ENCODE measurements at places on chromosomes 13 and 19.
A peak's percentile ranks its signal among the peaks of the same experiment; 100 is the strongest.

- no peak for DNase-seq
These were observed 196.5 kb downstream of the ITGBL1 start for GRCh38 chr13:101648766-101649487.

- DNase-seq, result no peak
These were observed 199.4 kb downstream of the USP12 start for GRCh38 chr13:26971990-26972887.

GRCh38 chr19:16067205-16067938, 8.9 kb upstream of the TPM4 start:
- DNase-seq, result no peak

GRCh38 chr13:40578055-40578454, 88.4 kb downstream of the FOXO1 start:
- DNase-seq, result no peak

DNA sequence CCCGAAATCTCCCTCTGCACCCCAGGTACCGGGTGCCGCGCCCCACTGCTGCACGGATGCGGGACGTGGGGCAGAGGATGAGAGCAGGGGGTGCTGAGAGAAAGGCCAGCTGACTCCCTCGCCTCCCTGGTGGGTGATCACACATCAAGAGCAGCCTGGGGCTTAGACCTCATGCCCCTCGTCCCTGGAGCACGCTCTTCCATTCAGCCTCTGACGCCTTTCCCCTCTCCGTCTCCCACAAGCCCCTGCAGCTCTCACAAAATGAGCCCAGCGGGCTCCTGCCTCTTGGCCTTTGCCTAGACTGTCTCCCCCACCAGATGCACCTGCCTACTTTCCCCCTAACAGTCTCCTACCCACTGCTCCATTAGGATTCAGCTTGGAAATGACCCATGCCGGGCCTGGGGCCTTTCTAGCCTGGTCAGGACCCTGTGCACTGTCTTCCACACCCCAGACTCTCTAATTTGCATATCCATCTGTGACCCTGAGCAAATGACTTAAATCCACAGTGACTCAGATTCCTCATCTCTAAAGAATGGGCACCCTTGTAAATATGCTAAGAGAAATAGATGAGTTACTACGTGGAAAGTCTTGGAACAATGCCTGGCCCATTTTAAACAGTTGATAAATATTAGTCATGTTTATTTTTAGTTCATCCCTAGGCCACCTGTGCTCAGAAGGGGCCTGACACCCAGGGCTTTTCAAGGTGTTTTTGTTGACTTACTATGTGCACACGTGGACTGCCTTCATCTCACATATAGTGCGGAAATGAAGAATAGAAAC, 582 bp upstream of the PTPRH start:
- DNase-seq, result peak; percentile 34

- DNase-seq, result no peak
These were observed 12.9 kb downstream of the TUBGCP3 start for GRCh38 chr13:112574834-112575613.

GRCh38 chr19:34963573-34964406, at the start of gene ZNF792:
Gene ZNF792, minus strand, starts transcription at chr19:34964229. Its CDS starts 567 bp downstream, at chr19:34963662.
- no peak for DNase-seq

DNA sequence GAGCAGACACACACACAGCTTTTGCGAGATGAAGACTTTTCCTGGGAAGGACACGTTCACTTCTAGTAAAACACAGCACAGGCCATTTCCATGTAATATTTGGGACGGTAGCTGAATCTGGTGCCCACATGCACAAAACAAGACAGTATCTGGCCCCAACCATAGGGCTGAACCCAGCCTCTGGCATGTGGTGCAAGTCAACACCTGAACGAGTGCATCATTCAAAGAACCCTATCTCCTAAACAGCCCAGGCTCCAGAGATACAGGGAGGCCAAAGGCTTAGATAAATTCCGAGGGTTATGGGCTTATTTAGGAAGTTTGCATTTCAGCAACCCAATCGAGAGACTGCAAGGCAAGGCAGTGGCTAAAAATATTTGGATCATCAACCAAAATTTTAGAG, 2.7 kb upstream of the TFDP1 start:
- no peak for DNase-seq

- DNase-seq, result no peak
These were observed 1.5 kb upstream of the TBXA2R start for GRCh38 chr19:3608079-3608641.

- no peak for DNase-seq
These were observed 193.6 kb upstream of the TSC22D1 start for GRCh38 chr13:44769686-44770085.

- no peak for DNase-seq
These were observed 9.9 kb upstream of the ZNF536 start for GRCh38 chr19:30362156-30362754.

GRCh38 chr19:3359015-3359918, 7.1 kb upstream of the NFIC start:
- no peak for DNase-seq

DNA sequence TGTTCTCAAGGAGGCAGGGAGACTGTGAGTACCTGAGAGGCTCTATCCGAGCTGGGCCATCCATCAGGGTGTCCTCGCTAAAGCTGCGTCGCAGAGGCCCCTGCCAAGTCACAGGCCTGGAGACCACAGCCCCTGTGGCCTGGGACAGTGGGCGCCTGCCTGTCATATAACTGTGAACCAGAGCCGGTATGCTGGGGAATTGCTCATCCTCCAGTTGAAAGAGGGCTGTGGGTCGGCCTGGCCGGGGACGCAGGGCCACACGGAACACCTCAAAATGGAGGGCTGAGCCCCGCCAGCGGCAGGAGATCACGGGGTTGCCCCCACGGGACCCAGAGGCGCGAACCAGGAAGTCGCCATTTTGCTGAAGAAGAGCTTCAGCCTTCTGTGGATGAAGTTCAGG, 6.6 kb downstream of the SH2D3A start:
- DNase-seq, result no peak

GRCh38 chr13:52848455-52849195, at the start of gene PCDH8:
Gene PCDH8, minus strand, starts transcription at chr13:52848640. Its CDS starts 204 bp downstream, at chr13:52848436.
- peak; percentile 55 for DNase-seq

GRCh38 chr13:26629260-26629825, 71.9 kb downstream of the WASF3 start:
- no peak for DNase-seq

DNA sequence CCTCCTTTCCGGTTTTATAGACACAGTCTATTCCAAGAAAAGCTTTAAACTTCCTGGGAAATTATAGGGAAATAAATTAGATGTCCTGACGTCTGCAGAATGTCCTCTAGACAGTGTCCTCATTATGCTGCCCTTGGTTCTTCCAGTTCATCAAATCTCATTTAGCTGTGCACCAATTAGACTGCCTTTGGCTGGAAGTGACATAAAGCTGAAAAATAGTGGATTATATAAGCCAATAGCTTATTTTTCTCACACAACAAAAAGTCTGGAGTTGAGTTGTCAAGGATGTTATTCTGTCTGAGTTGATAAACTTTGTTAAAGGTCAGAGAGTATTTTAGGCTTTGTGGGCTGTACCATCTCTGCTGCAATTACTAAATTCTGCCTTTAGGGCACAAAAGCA, 314.8 kb upstream of the TMTC4 start:
- no peak for DNase-seq

DNA sequence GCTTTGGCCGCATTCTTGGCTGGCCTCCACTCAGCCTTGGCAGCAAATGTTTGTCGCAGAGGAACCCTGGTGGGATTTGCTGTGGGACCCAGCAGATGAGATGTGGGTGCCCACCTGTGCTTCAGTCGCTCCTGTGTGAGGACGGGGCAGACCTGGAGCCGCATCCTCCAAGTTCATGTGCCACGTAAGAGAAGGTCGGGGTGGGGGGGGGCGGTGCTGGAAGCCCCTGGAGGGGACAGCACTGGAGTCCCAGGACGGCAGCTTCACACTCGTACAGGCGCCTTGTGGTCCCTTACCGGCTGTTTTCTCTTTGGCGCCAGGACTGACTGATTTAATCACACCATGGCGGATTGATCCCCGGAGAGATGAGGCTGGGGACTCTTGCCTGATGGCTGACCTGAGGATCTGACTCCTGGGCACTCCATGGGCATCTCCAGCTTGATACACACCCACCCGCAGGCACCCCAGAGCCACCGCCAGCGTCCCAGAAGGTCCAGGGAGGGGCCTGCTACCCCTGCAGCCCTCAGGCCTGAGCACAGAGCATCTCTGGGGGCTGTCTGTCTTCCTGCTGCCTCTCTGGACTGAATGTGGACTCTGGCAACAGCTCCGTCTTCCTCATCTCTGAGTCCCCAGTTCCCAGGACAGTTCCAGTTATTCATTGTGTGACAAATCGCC, 10.0 kb upstream of the GRTP1 start:
- DNase-seq, result no peak

DNA sequence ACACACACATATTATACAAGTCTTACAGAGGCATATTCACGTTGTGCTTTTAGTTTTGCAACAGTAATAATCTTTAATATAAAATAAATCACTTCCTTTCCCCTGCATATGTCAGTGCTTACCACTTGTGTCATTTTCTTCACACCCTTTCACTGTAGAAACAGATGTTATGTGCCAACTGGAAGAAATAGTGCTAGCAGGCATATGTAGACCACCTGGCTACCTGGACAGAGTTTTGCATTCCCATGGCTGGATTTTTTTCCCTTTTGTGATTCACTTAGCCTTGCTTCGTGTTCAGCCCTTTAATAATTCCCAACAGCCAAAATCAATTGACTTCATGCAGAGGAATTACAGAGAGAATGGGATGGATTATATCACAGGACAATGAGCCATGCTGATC, 399.1 kb upstream of the SPRY2 start:
- DNase-seq, result no peak

GRCh38 chr19:55836340-55836739, at the start of gene NLRP4:
Gene NLRP4, plus strand, starts transcription at chr19:55836540. Its CDS starts 15,541 bp downstream, at chr19:55852081.
- no peak for DNase-seq

GRCh38 chr19:46198756-46199155, 30.8 kb upstream of the IGFL1 start:
- no peak for DNase-seq

DNA sequence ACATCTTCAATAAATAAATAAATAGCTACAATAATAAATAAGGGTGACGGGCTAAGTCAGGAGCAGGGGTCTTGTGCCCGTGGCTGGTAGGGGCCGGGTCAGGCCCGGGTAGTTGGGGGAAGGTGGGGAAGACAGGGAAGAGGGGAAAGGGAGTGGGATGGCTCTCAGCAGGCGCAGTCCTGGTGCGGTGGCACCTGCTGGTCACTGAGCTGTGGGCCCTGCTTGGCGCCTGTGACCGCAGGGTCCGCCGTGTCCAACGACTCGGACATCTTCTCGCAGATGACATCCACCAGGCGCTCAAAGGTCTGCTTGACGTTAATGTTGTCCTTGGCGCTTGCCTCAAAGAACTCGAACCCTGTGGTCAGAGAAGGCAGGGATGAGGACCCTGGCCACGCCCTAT, 4.3 kb downstream of the MPV17L2 start:
- DNase-seq, result no peak

- no peak for DNase-seq
These were observed 214.0 kb downstream of the DLEU7 start for GRCh38 chr13:50629497-50629896.

DNA sequence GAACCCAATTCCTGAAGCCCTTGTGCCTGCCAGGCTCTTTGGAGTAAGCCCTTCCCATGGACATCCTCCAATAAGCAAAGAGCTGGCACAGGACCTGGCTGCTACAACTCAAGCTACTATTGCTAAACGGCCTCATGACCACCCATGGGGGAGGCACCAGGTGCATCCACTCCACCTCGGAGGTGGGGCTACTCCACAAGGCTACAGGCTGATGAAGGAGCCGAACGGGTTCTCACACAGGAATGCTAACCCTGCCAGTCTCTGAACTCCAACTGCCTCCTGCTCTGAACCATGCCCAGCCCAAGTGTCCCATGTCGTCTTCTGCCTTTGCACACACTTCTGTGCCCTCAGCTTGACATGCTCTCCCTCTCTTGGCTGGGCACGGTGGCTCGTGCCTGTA, 10.0 kb downstream of the SYMPK start:
- no peak for DNase-seq

- no peak for DNase-seq
These were observed 51.1 kb downstream of the HS6ST3 start for GRCh38 chr13:96141032-96141431.

- DNase-seq, result no peak
These were observed 829 bp downstream of the B3GLCT start for GRCh38 chr13:31200637-31200971.

DNA sequence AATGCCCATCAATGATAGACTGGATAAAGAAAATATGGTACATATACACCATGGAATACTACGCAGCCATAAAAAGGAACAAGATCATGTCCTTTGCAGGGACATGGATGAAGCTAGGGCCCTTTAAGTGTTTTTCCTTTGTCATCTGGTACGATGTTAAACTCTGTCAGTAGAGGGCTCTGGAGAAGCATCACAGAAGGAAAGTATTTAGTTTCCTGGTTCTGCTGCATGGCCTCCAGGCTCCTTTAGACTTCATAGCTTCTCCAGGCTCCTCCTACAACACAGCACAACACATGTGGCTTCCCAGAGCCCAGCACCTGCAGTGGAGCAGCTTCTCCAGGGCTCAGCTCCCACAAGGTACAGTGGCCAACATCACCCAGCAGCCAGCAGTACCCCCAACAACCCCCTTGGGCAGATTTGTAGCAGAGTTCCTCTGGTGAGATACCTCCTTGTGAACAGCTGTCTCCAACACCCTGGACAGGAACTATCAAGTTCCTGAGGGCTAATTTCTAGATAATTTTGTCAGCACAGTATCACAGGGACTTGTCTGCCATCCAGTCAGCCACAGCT, 63.4 kb downstream of the KCTD12 start:
- DNase-seq, result no peak

DNA sequence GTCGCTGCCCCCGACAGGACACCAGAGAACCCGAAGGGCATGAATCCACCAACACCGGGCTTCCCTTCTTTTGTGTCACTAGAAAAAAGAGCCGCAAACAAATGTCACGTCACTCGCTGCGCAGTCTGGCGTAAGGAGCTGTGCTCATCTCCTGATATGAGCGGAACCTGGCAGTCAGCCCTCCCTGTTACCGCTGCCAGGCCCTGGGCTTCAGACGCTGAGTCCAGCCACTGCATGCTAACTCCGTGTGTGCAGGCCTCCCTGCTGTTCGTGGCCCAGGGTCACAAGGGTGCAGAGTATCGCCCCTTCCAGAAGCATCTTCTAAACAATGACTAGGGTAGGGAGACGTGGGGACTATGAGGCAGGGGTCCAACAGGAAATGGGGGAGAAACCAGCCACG, 71.3 kb downstream of the SLC7A1 start:
- DNase-seq, result no peak

GRCh38 chr13:112616586-112617362, 28.8 kb upstream of the TUBGCP3 start:
- DNase-seq, result no peak

DNA sequence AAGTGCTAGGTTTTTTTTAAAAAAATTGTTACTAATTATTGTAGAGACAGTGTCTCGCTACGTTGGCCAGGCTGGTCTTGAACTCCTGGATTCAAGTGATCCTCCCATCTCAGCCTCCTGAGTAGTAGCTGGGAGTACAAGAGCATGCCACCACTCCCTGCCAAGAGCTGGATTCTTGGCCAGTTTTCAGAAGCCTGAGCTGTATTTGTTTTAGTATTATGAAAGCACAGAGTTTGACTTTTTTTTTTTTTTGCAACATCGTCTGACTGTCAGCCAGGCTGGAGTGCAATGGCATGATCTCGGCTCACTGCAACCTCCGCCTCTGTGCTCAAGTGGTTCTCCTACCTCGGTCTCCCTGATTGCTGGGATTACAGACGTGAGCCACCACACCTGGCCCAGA, 7.0 kb downstream of the ARMC6 start:
- no peak for DNase-seq
